Astrocyte (in vitro differentiated cells and primary cell): ENCODE measurements at places on chromosomes 7 and 10. TPM values are rescaled to one million over a fixed set of nuclear protein-coding genes. Genes with fewer than 3 reads are reported as not detected.

C7orf33 gene
- not detected in 2 replicates for total RNA-seq

DNA sequence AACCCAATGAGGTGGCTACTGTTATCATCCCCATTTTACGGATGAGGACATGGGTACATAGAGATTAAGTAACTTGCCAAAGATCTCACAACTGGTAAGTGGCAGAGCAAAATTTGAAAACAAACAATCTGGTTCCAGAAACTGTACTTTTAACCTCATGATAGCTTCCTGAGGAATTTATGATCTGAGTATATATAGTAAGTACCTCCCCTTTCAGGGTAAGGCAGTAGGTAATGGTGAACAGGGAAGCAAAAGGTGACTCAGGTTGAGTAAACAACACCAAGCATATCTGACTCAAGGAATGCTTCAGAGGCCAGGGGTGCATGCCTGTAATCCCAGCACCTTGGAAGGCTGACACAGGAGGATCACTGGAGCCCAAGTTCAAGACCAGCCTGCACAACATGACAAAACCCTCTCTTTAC lies 21.1 kb downstream of the KLLN start:
- H3K4me3 ChIP-seq = no peak overlapping the region
- peak; percentile 52 for DNase-seq
- no peak overlapping the region for H3K27ac ChIP-seq

SLC12A9 gene
- 26.7 and 30.5 TPM in 2 replicates for total RNA-seq

- H3K27ac ChIP-seq = no peak overlapping the region
- H3K4me1 ChIP-seq = peaks cover 24% of the 10 kb centered on the region
- H3K27me3 ChIP-seq = no peaks in the 10 kb centered on the region
- DNase-seq = peak; percentile 31
- no peak overlapping the region for H3K4me3 ChIP-seq
Measured at GRCh38 chr7:47474211-47474936, 107.5 kb downstream of the TNS3 start.

TMEM229A gene
- total RNA-seq = 0.09 TPM in 1 of 2 replicates, not detected in the other

DNA sequence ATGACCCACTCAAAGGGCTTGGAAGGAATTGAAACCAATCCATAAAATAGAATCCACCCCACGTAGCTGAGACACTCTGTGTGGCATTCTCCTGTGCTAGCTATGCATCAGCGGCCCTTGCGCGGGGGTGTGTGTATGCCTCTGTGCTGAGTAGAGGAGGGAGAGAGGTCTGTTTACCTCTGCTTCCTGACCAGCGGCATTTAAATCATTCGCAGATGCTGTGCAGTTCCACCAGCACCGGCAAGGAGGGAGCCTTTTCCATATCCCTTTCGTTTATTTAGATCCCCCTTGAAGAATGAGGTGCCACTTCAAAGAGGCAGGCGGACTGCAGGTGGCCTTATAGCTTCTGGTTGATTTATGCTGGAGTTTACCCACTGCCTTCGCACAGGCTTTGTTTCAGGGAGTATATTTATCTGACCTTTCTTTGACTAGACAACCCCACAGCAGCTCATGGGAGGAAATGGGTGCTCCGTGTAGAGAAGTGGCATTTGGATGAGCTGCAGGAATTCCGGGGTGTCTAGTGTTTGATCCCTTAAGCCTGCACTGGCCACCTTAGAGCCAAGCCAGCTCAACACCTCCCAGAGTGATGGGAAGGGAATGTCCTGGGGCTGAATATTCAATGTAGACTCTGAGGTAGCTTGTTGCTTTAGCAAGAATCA lies 11.4 kb downstream of the C10orf53 start:
- H3K27ac ChIP-seq = no peak overlapping the region
- peaks cover 29% of the 10 kb centered on the region for H3K27me3 ChIP-seq
- no peak overlapping the region for H3K4me3 ChIP-seq
- no peak for DNase-seq

COL13A1 gene
- total RNA-seq = 0.65 and 0.86 TPM in 2 replicates

PNLIPRP3 gene
- total RNA-seq = not detected in 2 replicates

GRCh38 chr7:108395426-108395825 lies 60.8 kb downstream of the NRCAM start:
- no peaks in the 10 kb centered on the region for H3K4me1 ChIP-seq
- no peak overlapping the region for H3K4me3 ChIP-seq
- H3K36me3 ChIP-seq = no peaks in the 10 kb centered on the region
- no peak for DNase-seq

- H3K4me1 ChIP-seq = peaks cover 9% of the 10 kb centered on the region
- H3K27ac ChIP-seq = no peak overlapping the region
- H3K36me3 ChIP-seq = no peaks in the 10 kb centered on the region
- DNase-seq = no peak
- no peaks in the 10 kb centered on the region for H3K27me3 ChIP-seq
- H3K4me3 ChIP-seq = no peak overlapping the region
Measured at GRCh38 chr7:16491148-16491547, 25.6 kb upstream of the SOSTDC1 start.

DNA sequence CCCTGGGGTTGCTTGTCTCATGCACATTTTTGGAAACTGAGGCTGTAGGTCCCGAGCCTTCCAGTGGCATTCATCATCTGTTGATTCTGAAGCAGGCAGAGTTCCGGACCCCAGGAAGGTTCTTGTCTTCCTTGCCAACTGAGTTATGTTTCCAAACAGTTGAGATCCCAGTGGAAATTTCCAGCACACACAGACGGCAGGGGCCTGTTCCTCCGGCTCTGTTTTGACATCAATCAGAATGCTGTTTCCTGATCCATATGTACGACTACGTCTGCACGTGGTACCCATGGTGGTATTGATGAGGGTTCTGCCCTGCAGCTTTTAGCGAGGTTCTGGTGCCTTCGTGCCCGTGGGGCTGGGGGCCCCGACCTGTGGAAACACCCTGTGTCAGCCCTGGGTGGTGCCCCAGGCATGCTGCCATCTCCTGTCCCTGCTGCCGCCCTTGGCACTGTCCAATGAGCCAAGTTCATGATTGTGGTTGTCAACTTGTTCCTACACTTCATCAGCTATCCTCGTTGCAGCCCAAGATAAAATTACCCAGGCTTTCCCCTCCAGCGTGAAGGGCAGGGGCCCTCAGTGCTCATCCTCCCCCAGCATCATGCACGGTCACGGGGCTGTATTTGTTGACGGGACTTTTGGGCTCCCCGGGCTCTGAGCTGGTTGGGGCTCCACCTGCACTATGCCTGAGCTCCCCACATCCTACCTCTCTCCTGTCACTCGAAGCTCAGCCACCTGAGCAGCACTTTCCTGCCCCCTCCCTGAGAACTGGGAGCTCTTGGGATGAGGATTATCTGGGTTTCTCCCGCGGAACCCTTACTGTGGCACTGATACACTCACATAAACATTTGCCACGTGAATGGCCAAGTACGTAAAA lies 7.8 kb upstream of the DPYSL4 start:
- no peak for DNase-seq
- H3K4me3 ChIP-seq = no peak overlapping the region
- no peaks in the 10 kb centered on the region for H3K4me1 ChIP-seq
